Fibroblast of skin of left biceps (primary cell): ENCODE measurements at places on chromosomes 3 and 15.

- DNase-seq, result no peak
Measured at GRCh38 chr15:64683378-64683777, 92.0 kb downstream of the RBPMS2 start.

DNA sequence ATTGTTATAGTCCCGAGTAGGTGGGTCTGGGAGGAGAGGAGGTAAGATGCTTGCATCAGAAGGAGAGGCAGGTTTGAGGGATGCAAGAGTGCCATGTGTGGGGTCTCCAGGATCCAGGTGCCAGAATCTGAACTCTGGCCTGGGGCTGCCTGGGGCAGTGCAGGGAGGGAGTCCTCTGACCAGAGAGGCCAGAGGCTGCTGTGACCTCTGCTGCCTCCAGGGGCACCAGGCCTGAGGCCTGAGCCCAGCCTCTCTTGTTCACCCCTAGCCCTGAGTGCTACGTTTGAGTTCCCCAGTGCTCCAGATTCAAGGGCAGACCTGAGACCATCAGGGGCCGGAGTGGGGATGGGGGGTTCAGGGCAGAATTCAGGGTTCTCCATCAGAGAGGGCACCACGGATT is 7.4 kb downstream of the SLC38A3 start:
- DNase-seq, result no peak

GRCh38 chr15:70453238-70453637 is 310.1 kb downstream of the UACA start:
- DNase-seq, result no peak

- DNase-seq, result no peak
Measured at GRCh38 chr15:76382987-76383728, 46.6 kb downstream of the ISL2 start.

GRCh38 chr15:68583321-68583720 is 4.5 kb downstream of the CORO2B start:
- DNase-seq, result no peak

DNA sequence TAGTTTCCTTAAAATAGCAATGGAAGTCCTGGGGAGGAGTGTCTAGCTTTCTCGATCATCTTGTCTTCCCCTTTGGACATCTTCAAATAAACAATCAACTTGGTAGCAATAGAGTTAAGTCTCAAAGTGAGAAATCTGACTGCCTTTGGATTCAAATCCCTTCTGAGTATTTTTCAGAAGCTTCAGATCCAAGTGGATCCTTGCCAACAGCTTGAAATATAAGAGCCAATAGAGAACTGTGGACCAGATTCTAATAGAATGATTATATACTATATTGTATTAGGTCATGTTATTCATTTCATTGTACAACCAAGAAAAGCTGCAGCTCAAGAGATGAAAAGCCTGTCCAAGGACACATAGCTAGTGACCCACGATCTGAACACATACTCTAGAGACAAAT is 60.2 kb downstream of the SYNPR start:
- no peak for DNase-seq

DNA sequence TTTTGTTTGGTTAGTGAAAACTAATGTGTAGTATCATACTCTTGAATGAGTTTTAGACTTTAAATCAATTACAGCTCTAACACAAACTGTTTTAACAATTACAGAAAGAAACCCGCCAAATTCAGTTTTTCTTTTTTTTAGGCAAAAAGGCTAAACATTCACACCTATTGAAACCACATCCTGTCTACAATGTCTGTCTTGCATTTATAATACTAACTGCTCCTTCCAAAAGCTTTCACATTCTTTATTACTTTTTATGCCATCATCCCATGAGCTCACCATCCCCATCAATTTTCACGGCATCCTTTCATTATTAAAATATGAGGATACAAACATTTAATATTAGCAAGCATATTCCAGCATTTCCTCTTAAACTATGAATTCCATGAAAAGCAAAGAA is 593.3 kb downstream of the FOXP1 start:
- DNase-seq, result no peak

DNA sequence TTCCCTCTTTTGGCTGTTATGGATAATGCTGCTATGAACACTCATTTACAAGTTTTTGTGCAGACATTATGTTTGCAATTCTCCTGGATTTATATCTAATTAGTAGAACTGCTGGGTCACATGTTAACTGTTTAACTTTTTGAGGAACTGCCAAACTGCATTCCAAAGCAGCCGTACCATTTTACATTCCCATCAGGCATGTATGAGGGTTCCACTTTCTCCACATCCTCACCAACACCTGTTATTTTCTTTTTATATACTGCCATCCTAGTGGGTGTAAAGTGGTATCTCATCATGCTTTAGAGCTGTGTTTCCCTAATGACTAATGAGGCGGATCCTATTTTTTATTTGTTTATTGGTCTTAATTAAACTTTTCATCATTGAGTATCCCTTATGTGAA is 9.2 kb downstream of the KPNA4 start:
- DNase-seq, result no peak
